ENCODE measurements at places on chromosomes 16 and 17.
A peak's percentile ranks its signal among the peaks of the same experiment; 100 is the strongest.

DNA sequence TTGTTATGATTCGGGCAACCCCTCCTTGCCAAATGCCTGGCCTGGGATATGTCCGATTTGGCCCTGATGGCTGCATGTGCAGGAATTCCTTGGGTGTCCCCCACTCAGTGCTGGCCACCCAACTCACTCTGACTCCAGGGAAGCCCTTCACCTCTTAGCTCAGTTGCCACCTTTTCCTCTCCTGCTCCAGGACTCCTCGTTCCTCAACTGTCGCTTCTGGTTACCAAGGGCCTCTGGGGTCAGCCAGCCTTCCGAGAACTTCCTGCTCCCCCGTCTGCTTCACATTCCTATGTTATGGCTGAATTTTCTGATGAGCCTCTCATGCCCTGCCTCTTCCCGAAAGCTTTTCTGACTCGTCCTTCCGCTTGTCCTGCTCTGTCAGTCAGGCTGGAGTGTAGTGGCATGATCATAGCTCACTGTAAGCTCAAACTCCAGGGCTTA lies 63.5 kb downstream of the SPACA3 start:
- DNase-seq = no peak

GRCh38 chr17:44176257-44176656 lies 5.8 kb downstream of the ASB16 start:
- no peak for DNase-seq

DNA sequence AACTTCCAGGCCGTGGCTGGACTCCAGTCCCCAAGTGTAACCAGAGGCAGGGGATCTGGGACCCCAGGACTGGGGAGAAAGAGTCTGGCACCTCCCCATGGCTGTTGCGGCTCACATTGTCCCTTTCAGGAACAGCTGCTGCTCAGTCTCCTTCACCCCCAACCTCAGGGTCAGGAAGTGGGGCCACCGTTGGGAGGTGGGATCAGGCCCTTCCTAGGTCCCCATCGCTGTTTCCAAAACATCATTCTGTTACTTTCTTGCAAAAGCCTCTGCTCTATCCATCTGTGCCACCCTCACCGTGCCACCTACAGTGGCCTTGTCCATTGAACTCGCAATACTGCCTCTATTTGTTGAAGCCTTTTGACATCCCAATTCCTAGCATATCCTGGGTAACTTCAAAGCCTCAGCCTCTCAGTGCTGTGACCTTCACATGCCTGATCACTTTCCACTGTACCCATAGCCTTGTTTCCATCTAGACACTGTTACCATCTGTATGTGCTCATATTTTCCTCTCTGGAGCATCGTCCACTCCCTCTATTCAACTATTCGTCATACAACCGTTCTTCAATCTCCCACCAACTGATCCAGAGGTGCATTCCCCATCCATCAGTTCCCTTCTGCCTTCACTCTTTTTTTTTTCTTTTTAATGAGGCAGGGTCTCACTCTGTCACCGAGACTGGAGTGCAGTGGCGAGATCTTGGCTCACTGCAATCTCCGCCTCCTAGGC lies 15.0 kb upstream of the SRCIN1 start:
- DNase-seq = no peak

- DNase-seq = no peak
These were observed 8.1 kb downstream of the COX6A2 start for GRCh38 chr16:31420037-31420436.

DNA sequence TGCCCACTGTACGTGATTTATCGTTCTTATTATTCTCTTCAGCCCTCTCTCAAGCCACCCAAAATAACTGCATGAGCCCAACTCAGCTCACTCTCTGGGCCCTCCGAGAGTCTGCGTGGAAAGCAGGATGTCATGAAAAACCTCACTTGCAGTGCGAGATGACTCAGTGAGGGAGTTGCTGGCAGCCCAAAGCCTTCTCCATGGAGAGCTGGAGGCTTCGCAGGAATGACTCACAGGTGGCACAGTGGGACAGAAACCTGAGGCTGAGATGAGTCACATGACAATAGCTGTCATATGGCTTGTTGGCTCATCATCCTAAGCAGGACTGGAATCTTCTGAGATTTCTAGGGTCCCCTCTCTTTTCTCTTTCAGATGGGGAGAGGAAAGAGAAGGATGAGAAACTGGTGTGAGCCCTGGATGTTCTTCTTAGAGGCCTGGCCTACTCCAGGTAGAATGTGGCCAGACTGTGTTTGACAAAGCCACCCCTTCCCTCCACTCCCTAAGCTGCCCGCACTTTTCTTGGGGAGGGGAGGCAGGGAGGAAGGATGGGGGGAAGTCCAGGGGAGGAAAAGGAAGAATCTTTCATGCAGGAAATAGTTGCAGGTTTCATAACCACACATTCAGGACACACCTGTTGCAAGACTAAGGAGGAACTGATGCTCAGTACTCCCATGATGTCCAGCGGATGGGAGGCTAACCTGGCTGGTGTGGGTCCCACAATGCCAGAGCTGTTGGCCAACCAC lies 160.6 kb upstream of the RPL38 start:
- DNase-seq = peak; percentile 56

- DNase-seq = no peak
These were observed 42.6 kb downstream of the NLRP1 start for GRCh38 chr17:5541610-5542202.

- DNase-seq = peak; percentile 24
These were observed 160.1 kb downstream of the MAP2K4 start for GRCh38 chr17:12180644-12181261.

GRCh38 chr16:78619811-78620210 lies 520.4 kb downstream of the WWOX start:
- no peak for DNase-seq

GRCh38 chr16:50126183-50126582 lies 26.9 kb upstream of the TENT4B start:
- DNase-seq = no peak

- DNase-seq = no peak
These were observed 1.8 kb downstream of the NME4 start for GRCh38 chr16:398561-399339.

GRCh38 chr17:57761887-57762286 lies 16.8 kb upstream of the CCDC182 start:
- no peak for DNase-seq

GRCh38 chr17:7323731-7324437 lies 5.3 kb downstream of the NEURL4 start:
- no peak for DNase-seq

All from AG04449 (cell line).